CD4-positive, alpha-beta T cell treated with Interleukin-15 for 4 hours (primary cell): ENCODE measurements at places on chromosomes 2 and 18.

DNA sequence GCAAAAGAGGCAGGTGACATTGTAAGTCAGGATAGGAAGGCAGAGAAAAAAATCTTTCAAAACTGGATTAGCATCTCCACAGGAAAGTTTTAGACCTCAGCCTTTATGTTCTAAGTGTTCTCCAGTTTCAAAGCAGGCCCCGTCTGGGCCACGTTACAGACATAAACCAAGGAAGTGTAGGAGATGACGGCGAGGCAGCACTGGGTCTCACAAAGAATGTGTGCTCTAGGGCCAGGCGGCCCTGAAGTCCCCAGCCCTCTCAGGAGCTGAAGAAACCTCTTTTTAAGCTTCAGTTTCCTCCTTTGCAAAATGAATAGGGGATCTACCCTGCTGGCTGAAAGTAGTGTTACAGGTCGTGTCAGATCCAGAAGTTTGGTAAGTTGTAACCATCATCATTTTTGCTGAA lies 81.7 kb downstream of the SPRED2 start:
- no peak for DNase-seq

DNA sequence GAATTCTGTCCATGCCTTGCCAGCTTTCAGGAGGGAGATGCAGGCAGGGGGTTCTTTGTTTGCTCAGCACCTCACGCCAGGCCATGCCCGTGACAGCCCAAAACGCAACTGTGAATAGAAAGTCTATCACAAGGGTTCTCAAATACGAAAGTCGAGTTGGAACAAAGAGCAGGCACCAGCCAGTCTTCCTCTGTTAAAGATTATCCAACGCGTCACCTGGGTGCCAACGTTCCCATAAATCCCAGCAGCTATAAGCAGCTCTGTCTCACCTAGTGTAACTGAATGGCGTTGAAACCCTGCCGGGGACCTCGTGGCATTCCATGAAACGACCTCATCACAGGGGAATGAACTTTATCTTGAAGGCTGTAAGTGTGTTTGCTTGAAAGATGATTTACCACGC lies 84.8 kb upstream of the GATA6 start:
- no peak for DNase-seq

- no peak for DNase-seq
Measured at GRCh38 chr2:237859533-237860272, at the start of gene RAMP1. RAMP1 (plus strand) TSS chr2:237859623; CDS start chr2:237859676, 53 bp downstream.

GRCh38 chr18:41917181-41917580 lies 37.9 kb upstream of the PIK3C3 start:
- DNase-seq = no peak

DNA sequence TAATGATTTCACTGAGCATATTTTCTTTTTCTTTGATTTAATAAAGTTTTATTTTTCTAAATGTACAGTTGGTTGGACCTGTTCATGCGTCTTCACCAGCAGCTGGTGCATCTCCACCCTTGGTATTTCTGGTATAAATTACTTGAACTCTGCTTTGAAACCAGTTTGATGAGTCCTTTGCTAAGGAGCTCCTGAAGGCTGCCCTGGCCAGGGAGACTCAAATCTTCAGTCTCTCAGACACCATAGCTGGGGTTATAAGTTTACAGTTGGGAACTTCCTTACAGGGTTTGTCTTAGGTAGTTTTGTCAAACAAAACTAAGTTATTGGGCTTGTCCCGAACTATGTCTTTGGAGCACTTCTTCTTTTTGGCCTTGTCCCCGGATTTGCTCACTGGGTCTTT lies 44.7 kb downstream of the HS1BP3 start:
- no peak for DNase-seq

- DNase-seq = no peak
Measured at GRCh38 chr2:133819906-133820305, 251.6 kb upstream of the NCKAP5 start.

DNA sequence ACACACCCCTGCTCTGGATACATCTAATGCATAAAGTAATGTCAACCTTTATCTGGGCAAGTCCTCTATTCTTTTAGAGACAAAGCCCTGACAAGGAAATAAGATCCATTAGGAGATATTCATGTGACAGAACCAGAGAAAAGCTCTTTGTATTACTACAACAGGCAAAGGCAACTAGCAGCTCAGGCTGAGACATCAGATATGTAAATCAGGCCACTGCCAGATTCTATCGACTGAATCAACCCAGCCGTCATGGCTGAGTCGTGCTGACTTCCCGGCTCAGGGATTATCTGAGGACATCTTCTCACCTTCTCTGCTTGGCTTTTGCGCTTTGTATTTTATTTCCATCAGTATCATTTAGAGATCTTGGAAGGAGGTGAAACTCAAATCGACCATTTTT lies 294.5 kb downstream of the PLCL1 start:
- no peak for DNase-seq
